ENCODE measurements at places on chromosomes 16 and 17. TPM values are rescaled to one million over a fixed set of nuclear protein-coding genes. Genes with fewer than 3 reads are reported as not detected.

GRCh38 chr16:83733301-83733700 is 74.5 kb upstream of the HSBP1 start:
- no peak for DNase-seq

TAT gene
- total RNA-seq: not detected

GABARAPL2 gene
- 57.9 TPM for total RNA-seq

DNA sequence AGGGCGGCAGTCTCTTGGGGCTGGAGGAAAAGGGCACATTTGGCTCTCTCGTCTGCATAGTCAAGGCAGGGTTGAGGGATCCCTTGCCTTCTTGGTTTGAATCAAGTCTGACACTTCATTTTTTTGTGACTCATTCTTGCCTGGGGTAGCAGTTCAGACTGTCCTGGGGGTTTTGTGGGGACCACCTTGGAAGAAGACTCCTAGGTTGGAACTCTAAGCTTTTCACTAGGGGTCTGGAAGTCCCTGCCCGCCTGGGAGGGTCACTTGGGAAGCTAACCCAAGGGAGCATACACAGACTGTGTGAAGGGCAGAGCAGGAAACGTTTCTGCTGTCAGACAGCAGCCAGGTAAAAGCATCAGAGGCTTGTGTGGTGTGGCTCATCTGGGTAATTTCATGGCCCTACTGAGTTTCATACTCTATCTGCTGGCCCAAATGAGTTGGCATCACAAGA is 11.3 kb downstream of the YPEL2 start:
- DNase-seq: no peak

DNA sequence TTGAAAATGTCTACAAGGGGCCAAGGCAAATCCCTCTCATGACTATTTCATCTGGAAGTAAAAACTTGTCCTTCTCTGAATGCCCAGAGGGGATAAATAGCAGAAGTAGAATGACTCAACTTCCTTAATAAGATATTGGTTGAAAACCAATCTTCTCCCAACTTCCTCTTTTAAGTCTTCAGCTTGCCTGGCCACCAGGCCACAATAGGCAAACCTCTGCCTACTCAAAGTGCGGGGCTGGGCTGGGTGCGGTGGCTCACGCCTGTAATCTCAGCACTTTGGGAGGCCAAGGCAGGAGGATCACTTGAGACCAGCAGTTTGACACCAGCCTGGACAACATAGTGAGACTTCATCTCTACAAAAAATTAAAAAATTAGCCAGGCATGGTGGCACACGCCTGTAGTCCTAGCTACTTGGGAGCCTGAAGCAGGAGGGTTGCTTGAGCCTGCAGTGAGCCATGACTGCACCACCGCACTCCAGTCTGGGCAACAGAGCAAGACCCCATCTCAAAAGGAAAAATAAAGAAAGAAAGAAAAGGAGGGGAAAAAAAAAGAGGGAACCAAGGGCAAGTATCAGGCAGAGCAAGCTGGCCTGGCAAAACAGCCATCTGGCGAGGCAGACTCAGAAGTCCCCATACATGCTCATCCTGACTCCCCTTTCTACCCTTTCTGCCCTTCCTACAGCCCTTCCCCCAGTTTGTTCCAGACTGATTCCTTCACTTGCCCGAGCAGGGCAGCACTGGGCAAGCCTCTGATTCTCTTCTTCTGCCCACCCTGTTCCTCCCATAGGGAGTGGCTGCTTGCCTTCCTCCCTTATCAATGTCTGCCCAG is 20.6 kb downstream of the MAP3K14 start:
- no peak for DNase-seq

NAGS gene
- total RNA-seq: 1.8 TPM

DNA sequence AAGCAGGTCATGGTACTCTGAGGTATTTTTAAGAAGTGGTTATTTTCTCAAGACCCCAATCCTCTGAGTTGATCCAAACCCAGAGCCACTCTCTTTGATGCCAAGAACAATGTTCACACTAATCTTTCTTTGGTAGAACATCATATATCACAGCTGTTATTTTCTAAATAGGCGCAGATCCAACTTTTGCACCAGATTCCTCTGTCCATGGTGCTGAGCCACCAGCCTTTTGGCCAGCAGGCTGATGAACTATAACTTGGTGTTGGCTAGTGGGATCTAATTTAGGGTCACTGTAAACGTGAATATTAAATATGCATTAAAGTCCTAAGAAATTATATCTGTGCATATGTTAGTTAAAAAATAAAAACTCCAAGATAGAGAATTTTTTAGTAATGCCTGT is 7.0 kb upstream of the ZKSCAN2 start:
- DNase-seq: no peak

GLIS2 gene
- 5.9 TPM for total RNA-seq

TBX21 gene
- not detected for total RNA-seq

SLC16A6 gene
- total RNA-seq: 2.8 TPM

DNA sequence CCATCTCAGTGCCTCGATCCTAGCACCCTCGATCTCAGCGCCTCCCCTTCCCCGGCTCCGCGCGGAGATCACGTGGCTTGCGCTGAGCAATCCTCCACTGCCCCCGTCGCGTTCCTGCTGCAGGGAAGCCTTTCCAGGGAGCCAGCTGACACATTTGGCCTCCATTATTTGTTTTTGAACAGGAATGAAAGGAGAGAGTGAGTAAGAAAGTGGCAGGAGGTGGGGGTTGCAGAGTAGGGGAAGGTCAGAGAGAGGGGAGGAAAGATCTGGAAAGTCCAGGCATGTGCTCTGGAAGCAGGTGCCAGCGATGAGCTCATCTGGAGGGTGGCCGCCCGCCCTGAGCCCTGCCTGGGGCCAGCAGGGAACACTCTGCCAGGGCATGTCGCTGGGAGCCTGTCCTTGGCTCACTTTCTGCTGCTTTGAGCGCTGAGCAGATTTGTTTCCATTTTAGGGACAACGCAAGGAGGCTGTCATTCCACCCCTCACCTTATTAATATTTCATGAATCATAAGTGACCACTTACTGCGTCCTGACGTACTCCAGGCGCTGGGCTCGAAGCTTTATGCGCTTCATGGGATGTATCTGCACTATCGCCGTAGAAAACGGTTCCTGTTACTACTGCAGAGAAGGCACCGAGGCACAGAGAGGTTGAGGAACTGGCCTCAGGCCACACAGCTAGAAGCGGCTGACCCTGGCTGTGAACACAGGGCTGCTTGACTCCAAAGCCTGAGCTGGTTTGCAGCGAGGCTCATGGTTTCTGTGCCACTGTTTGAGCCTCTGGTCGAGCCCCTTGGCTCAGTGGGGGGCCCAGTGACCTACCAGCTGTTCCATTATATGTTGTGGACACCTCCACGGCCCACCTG is 283.1 kb downstream of the SEC14L1 start:
- DNase-seq: no peak

DNA sequence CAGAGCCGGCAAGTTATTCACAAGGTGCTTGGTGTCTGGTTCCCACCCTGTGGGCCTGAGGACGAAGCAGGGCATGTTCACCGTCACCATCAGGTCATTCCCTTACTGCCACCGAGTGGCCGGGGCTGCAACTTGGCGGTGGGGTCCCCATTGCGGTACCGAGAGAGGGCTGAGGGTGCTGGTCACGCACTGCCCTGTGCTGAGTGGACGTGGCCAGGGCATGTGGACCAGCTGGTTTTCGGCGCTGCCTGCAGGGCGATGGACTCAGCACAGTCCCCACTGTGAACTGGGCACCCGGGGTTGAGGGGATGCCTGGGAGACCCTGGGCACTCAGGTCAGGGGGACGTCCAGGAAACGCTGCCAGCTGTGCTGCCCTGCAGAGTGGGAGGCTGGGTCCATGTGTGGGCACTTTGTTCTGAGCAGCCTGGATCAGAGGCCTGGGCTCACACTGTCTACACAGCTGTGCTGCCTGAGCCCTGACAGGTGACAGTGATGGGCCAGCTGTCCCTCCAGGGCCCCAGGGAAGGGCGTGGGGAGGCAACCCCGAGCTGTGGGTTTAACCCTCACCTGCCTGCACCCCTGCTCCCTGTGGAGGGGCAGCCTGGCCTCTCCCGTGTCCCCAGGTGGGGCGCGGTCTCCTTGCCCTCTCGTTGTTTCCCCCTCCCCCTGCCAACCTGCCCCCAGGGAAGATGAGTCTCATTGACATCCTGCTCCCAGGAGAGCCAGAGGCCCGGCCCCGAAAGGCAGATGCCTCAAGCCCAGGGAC is 39.3 kb upstream of the GNG13 start:
- DNase-seq: no peak

ARSG gene
- total RNA-seq: 3.6 TPM

GRCh38 chr17:43530288-43531081 is 15.7 kb downstream of the ETV4 start:
- DNase-seq: peak; percentile 52

- no peak for DNase-seq
Observed at GRCh38 chr17:82235056-82235774, 6.4 kb downstream of the SLC16A3 start.

CCL13 gene
- not detected for total RNA-seq

DNA sequence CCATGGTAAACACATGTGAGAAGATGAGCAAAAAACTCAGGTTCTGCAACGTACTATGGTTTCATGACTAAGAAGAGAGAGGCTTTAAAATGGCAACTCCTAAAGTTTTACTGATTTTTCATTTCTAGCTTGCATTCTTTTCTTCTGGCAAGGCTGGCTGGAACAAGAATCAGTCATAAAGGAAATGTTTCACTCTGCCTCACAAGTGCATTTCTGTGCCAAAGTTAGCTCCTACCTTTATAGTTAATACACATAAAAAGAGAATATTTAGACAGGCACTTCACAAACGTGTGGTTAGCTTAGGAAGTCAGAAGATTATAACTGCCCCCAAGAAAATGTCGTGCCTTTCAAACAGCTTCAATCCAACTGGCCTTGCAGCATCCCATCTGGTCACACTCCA is 417.1 kb upstream of the CDH11 start:
- DNase-seq: no peak

CHST4 gene
- total RNA-seq: not detected

GRCh38 chr17:66146394-66146793 is 45.5 kb downstream of the CEP112 start:
- no peak for DNase-seq

SLC47A1 gene
- total RNA-seq: 0.35 TPM

DNA sequence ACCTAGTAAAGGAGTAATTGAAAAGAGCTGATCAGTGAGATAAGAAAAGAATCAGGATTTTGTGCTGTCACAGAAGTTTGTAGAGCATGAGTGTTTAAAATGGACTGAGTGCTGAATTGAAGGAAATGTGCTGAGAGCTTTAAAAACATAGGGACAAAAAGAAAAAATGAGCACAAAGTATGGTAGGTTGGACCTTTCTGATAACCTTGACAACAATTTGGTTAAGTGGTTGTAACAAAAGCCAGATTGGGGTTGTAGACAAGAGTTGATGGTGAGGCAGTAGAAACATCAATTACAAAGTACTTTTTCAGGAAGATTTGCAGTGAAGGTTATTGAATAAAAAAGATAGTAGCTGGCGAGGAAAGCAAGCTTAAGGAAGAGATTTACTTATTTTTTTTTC is 674.7 kb upstream of the KIF2B start:
- DNase-seq: no peak

- no peak for DNase-seq
Observed at GRCh38 chr16:48354877-48355855, 30.0 kb downstream of the SIAH1 start.

DNA sequence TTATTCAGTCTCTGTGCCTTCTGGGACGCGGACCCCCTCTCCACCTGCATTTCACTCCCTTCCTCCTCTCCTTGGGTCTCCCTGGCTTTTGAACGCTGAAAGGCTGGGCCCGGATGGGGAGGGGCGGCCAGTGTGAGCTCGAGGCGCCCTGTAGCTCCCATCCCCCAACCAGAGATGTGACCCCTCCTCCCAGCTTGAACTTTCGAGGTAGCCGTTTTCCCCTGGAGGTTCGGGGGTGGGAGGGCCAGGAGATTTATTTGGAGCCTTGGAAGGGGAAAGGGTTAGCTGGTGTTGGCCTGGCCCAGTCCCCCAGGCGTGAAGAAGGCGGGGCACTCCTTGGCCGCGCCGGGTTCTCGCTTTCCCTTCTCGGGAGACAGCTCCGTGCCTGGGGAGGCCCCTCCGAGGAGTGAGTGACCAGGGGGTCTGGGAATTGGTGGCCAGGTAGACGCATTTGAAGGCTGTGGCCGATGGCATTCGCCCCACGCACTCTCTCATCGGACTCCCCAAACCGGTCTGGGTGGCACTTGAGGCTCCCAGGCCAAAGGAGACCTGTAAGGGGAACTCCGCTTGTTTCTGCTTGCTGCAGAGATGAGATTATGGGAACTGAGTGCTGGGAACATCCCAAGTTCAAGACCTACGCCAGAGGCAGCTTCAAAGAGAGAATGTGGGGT is 942 bp downstream of the LDAF1 start:
- DNase-seq: no peak

MILR1 gene
- 6.0 TPM for total RNA-seq

- peak; percentile 70 for DNase-seq
Observed at GRCh38 chr17:32755045-32755805, 121.7 kb downstream of the MYO1D start.

DNA sequence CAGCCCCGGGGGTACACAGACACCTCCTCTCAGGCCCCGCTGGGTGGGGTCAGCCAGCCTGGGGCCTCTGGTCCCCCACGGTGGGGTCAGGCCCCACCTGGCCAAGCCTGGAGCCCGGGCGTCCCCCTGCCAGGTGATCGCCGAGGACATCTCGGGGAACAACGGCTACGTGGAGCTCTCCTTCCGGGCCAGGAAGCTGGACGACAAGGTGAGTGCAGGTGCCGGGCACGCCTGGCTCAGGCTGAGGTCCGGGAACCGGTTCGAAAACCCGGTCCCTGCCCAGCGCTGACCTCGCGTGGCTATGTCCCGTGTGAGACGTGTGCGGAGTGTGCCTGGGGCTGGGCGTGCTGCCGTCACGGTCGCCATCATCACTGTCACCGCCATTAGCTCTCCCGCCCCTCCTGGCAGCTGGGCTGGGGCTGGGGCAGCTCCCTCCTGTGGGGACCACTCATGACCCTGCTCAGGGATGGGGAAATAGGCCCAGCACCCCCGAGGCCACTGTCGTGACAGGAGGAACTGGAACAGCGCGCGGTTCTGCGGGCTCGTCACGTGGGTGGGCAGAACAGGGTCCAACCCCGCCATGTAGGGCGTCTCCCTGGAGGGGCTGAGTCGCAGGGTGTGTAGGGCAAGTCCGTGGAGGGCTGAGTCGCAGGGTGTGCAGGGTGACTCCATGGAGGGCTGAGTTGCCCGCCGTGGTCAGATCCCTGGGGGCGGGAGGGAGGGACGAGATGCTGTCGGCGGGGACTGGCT is 8.5 kb downstream of the CPNE7 start:
- no peak for DNase-seq

VMO1 gene
- not detected for total RNA-seq

DNA sequence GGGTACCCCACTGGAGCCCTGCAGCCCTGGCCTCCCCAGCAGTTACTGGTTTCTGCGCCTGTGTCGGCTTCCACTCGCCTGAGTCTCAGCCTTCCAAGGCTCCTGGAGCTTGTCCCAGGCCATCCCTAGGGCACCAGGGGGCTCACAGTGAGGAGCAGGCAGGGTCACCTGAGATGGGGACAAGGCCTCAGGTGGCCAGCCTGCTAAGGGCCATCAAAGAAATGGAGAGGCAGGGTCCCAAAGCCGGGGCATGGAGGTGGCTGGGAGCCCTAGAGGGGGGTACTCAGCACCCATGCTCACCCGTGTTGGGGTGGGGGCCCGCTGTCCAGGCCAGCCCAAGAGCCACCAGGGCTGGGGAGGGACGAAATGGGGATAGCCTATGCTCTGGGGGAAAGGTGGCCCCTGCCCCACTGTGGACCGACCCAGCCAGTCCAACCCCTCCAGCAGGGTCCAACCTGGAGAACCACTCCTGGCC is 1.3 kb downstream of the FASN start:
- no peak for DNase-seq

MIF4GD gene
- 25.5 TPM for total RNA-seq

- no peak for DNase-seq
Observed at GRCh38 chr17:82756166-82756565, 4.3 kb downstream of the TBCD start.

GRCh38 chr17:77125432-77125901 is 15.3 kb upstream of the SEC14L1 start:
- DNase-seq: peak; percentile 99

GRCh38 chr16:11587643-11588247 is 1.0 kb upstream of the LITAF start:
- no peak for DNase-seq

All from glomerular endothelial cell (primary cell).